HS-5 (cell line): ENCODE measurements at places on chromosomes 5 and 9.
A peak's percentile ranks its signal among the peaks of the same experiment; 100 is the strongest.

- DNase-seq = no peak
These were observed 533.8 kb downstream of the CAAP1 start for GRCh38 chr9:26358836-26359235.

DNA sequence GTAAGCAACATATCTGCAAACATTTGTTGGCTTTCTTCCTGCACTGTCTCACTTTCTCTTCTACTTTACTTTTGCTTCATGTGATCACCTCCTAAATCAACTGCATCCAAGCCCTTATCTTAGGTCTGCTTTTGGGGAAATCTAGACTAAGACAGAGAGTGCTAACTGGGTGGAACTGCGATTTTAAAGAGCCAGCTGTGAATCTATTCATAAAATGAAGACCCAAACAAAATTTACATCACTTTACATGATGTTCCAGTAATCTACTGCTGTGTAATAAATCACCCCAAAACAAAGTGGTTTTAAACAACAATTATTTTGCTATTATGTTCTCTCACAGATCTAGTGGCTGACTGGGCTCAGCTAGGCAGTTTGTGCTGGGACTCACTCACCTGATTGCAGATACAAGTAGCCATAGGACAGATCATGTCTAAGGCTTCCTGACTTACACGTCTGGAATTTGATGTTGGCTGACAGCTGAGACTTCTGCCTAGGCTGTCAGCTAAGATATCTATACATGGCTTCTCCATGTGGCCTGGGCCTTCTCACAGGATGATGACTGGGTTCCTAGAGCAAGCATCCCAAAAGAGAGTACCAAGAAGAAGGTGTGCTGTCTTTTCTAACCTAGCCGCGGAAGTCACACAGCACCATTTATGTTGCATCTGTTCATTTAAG lies 145.1 kb upstream of the TBCA start:
- no peak for DNase-seq

- no peak for DNase-seq
These were observed 4.6 kb downstream of the GRM6 start for GRCh38 chr5:178990491-178990890.

DNA sequence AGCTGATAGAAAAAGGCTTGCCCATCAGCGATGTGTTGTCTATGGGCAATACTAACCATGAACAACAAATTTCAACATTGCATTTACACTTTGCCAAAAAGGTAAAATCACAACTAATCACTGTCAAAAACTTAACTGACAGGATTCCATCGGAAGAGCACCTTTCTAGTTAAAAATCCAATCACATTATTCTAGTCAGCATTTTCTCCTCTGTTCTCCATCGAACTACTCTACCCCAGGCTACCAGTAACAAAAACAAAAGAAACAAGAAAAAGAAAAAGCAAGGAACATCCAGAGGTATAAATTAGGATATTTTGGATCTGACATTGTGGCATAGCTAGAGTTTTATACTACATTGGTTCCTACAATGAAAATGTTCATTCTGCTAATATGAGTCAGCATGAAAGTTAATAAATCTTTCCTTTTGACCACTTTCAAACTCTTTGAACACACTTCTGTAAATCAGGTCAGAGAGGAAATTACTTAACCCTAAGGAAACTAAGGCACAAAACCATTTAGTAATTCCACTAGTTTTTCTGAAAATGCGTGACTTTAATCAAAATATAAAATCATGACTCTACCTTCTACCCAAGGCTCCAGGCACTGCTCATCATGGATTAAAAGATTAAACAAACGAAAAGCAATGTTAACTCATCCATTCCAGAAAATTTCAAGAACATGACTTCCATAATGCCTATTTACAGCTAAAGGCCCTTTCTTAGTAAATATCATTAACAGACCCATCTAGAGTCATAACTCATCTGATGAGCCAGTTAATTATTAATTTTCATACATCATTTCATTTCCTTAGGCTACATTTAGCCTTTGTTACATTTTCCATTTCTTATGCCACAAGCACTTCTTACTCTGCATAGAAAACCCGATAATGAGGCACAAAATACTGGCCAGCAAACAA lies 10.2 kb downstream of the GLIS3 start:
- no peak for DNase-seq

DNA sequence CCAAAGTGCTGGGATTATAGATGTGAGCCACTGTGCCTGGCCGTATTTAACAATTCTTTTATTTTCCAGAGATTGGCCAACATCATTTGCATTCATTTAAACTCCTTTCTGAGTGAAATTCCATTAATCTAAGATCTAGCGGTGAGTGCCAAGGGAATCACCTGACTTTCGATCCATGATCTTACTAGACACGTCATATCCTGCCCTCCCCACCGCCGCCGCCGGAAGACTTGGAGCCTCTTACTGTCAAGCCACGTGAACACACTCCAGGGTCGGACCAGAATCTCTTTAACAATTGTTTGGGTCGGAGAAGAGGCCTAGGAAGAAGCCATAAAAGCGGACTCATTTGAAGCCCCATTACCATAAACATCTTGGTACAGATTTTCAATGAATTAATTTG lies 12.9 kb downstream of the INPP5E start:
- DNase-seq = no peak

DNA sequence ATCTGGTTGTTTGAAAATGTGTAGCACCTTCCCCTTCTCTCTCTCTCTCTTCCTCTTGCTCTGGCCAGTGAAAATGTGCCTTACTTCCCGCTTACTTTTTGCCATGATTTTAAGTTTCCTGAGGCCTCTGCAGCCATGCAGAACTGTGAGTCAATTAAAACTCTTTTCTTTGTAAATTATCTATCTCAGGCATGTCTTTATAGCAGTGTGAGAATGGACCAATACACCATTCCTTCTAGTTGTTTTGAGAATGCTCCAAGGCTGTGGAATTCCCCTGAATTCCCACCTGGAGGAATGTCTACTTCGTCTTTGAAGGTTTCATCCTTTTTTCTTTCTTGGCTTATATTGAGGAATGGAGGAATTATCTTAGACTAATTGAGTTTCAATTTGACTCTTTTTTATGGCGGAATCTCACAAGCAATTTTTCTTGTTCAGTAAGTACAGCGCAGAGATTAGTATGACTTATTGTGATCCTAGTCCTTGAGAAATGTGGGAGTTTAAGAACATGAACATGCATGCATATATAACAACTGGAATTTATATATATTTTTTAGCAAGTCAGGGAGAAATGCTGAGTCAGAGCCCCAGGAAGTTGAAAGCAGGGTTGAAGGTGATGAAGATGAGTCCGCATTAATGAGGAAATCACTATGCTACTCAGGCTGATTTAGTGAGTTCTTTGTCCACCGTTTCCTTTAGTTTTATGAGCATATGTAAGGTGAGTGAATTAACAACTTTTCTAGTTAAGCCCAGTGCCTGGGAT lies 488.1 kb upstream of the ADAMTS16 start:
- no peak for DNase-seq

GRCh38 chr9:124022201-124023121 lies 10.9 kb downstream of the LHX2 start:
- no peak for DNase-seq

GRCh38 chr9:69030851-69031645 lies 4.5 kb upstream of the FXN start:
- no peak for DNase-seq

DNA sequence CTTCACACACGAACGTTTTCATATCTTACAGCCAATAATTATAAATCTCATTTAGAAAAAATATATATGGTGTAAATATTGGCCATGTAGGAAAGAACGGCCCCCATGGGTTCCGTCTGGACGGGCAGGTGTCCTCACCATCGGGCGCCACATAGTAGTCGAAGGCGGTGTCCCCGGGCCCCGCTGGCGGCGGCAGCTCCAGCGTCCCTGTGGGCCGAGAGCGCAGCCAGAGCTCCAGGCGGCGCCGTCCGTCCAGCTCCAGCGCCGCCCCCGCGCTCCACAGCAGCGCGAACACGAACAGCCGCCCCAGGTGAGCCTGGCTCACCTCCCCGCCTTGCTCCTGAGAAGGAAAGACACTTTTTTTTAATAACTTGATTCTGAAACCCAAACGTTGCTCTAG lies 134.6 kb downstream of the DNAH5 start:
- no peak for DNase-seq

- DNase-seq = no peak
These were observed 102.4 kb upstream of the NR3C1 start for GRCh38 chr5:143505934-143506333.

GRCh38 chr9:104872656-104873488 lies 55.1 kb downstream of the ABCA1 start:
- DNase-seq = peak; percentile 97

DNA sequence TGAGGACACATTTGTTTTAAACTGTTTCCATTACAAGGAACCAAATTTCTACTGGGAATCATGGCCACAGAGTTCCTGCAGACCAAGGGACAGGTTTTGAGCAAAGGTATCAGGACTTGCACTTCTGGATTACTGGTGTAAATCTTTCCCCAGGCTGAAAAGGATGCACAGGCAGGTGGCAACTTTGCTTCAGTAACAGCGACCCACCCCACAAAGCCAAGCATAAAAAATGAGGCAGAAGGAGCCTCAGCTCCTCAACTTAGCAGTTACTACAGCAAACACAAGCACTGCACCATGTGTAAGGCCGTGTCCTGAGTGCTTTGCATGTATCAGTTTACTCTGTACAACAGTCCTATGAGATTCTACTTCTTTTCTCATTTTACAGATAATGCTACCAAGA lies 251.9 kb downstream of the EBF1 start:
- no peak for DNase-seq

- peak; percentile 38 for DNase-seq
These were observed 56.1 kb downstream of the MEF2C start for GRCh38 chr5:88826646-88827585.

- DNase-seq = no peak
These were observed 79.7 kb downstream of the TSPAN17 start for GRCh38 chr5:176726746-176727527.

- DNase-seq = no peak
These were observed 313.9 kb upstream of the TLE4 start for GRCh38 chr9:79257790-79258351.

DNA sequence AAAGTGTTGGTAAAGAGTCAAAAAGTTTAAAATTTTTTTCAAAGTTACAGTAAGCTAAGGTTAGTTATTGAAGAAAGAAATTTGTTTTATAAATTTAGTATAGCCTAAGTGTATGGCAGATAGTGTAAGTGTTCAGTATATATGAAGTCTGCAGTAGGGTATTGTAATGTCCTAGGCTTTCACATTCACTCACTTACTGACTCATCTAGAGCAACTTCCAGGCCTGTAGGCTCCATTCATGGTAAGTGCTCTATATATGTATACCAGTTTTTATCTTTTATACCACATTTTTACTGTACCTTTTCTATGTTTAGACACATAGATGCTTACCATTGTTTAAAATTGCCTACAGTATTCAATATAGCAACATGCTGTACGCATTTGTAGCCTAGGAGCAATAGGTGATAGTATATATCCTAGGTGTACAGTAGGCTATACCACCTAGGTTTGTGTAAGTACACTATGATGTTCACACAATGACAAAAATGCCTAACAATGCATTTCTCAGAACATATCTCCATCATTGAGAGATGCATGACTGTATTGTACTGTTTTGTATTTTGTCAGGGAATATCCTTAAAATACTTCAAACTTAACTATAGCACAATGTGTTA lies 38.5 kb downstream of the CYSTM1 start:
- DNase-seq = no peak

DNA sequence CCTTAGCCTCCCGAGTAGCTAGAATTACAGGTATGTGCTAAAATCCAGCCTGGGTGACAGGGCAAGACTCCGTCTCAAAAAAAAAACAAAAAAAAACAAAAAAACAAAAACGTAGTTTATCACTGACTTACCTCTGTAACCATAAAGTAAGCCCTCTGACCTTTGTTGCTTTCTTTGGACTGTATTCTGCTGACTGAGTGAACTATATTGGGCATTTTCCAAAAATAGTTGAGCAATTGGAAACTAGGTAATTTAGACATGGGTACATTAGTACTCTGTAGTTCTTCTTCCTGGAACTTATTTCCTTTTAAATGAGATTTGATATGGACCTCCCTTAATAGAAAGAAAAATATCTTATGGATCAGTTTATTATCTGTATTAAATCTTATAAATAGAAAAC lies 66.6 kb downstream of the ANKHD1 start:
- DNase-seq = no peak
